ENCODE measurements at places on chromosomes 13 and 19.
A peak's percentile ranks its signal among the peaks of the same experiment; 100 is the strongest.

- peak; percentile 51 for DNase-seq
Measured at GRCh38 chr13:34401696-34402095, 540.4 kb upstream of the NBEA start.

GRCh38 chr19:41957838-41958366 is 1.2 kb downstream of the RABAC1 start:
- DNase-seq, result peak; percentile 84

- DNase-seq, result no peak
Measured at GRCh38 chr19:1511318-1512317, 1.2 kb downstream of the ADAMTSL5 start.

DNA sequence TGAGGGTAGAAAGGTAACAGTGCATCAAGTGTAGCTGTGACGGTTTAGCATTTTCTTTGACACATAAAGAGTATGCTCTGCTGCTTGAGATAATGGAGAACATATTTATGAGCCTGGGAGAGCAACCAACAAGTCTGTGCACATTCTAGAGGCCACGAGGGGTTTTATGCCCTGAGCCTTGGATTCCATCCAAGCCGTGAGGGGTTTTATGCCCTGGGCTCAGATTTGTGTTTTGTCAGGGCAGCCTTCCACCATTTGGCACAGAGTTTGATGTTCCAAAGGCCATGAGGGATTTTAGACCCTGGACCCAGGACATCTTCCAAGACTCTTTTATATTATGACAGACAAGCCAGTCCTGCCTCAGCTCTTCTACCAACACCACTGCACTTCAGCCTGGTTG is 106.4 kb downstream of the ZNF486 start:
- no peak for DNase-seq

DNA sequence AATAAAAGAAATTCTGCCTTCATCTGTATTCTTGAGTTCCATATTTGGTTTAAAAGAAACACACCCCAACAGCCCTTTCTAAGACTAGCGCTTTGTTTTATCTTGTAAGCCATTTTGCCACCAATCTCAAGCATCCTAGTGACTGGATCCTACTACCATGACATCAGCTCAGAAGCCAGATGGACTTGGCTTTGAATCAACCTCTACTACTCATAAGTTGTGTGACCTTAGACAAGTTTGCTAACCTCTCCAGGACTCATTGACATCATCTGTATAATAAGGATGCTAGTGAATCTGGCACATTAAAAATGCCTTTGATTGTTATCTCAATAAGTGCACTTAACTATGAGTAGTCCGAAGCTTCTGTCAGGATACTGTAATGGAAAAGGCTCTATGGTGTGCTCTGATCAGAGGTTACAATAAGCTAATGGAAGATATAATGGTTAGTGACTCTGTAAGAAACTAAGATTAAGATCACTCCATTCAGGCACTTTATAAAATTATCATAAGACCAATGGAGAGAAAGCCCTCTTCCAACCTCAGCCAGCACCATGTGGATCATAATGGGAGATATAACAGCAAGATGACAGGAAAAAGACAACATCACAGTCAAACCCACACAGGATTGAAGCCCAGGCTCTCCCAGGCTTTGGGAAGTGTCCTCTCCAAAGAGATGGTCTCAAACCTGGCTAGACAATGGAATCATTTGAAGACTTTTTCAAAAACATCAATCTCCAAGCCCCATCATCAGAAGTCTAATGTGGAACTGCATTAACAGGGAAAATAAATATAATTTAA is 180.6 kb upstream of the MIR17HG start:
- DNase-seq, result no peak

- no peak for DNase-seq
Measured at GRCh38 chr19:2380567-2380966, 20.5 kb downstream of the TMPRSS9 start.

- no peak for DNase-seq
Measured at GRCh38 chr13:56697011-56697410, 443.7 kb upstream of the PRR20A start.

- DNase-seq, result no peak
Measured at GRCh38 chr19:1422360-1422759, 15.0 kb downstream of the DAZAP1 start.

DNA sequence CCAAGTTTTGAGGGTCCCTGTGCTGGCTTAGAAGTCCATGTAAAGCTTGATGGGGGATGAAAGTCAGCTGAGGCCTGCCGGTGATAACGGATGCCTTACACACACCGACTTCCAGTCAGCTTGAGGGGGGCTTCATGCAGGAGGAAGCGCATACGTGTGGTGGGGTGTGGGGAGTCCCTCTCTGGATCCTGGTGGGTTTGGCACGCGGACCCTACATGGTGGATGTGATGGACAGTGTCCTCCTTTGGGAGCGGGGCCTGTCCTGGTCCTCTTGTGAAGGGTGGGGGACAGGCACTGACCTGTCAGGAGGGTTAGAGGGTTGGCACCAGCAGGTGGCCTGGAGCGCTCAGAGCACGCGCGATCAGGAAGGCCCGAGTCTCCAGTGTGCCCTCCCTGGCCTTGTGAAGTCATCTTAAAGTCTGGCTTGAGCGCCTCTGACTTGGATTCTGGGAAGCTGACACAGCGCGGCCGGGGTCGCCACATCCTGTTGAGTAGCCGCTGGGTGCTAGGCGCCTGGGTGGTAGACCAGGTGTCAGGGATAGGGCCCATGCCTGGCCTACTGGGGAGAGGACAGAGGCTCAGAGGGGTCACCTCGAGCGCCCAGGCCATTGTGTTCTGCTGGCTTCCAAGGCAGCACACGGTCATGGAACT is 2.9 kb downstream of the DAZAP1 start:
- no peak for DNase-seq

DNA sequence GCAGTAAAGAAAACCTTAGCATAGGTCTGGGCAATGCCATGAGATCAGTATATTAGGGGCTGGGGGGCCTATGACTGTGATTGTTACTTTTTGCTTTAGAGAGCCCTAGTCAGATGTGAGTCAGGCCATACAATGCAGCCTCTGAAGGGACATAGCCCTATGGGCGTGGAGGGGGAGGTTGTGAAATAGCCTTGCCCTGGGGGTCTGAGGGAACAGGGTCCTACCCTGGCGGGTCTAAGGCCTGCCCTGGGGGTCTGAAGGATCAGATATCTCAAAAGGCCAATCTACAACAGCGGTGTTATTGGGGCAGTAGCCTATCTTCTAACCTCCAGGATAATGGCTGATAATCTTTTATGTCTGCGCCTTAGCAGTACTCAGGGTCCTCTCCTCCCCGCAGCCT is 13.8 kb upstream of the SLC1A5 start:
- no peak for DNase-seq

Data from adipocyte (in vitro differentiated cells).